ENCODE measurements at places on chromosomes 2 and 18.

- H3K36me3 ChIP-seq, result peaks cover 20% of the 10 kb centered on the region
- H3K27ac ChIP-seq, result no peak overlapping the region
- no peak for DNase-seq
Observed at GRCh38 chr2:205998583-205998982, 87.4 kb downstream of the INO80D start.

DNA sequence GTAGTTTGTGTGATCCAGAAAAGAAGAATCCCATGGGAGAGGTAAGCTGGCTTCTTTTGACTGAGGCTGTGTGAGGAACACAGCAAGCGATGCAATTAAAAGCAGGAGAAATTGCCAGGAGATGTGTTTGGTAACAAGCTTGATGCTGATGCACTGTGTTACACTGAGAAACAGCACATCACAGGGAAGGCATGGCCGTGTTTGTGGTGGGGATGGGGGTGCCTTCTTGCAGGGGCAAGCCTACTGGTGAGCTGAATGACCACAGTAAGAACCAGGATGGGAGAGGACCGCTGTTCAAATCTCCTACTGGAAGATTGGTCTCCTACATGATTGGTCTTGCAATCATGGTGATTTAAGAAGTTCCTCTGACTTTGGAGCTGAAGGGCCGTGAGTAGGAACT lies 477.7 kb upstream of the HS6ST1 start:
- no peak for DNase-seq
- no peak overlapping the region for H3K27ac ChIP-seq
- H3K4me1 ChIP-seq, result no peaks in the 10 kb centered on the region
- H3K36me3 ChIP-seq, result no peaks in the 10 kb centered on the region

- no peaks in the 10 kb centered on the region for H3K36me3 ChIP-seq
- DNase-seq, result no peak
- no peak overlapping the region for H3K4me3 ChIP-seq
- no peaks in the 10 kb centered on the region for H3K4me1 ChIP-seq
Observed at GRCh38 chr2:144358979-144359541, 160.9 kb downstream of the ZEB2 start.

DNA sequence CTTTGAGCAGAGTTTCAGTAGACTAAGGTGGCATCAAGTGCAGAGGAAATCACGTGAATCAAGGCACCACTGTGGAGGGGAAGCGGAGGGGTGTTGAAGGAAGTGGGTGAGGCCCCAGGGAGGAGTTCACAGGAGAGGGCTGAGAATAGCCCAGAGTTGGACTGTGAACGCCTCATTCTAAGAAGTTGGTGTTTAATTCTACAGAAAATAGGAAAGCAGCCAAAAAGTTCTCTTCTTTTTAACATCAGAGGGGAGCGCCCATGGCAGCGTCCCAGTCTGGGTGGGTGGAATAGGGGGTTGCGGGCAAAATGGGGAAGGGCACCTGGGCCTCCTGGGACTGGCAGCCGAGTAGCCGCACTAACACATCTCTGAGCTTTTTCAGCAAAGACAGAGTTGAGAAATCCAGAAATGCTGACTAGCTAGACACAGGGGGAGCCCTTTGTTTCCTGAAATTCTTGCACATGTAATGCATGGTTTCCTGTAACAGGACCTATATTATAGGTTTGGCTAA lies 97.0 kb downstream of the NEB start:
- peak overlapping the region; percentile 1 for H3K4me3 ChIP-seq
- peak; percentile 67 for DNase-seq
- H3K36me3 ChIP-seq, result no peaks in the 10 kb centered on the region
- H3K27ac ChIP-seq, result peak overlapping the region; percentile 51

- no peak overlapping the region for H3K4me3 ChIP-seq
- H3K27me3 ChIP-seq, result peaks cover 4% of the 10 kb centered on the region
- H3K27ac ChIP-seq, result no peak overlapping the region
- no peaks in the 10 kb centered on the region for H3K36me3 ChIP-seq
Observed at GRCh38 chr2:238854699-238855229, 6.9 kb downstream of the TWIST2 start.

DNA sequence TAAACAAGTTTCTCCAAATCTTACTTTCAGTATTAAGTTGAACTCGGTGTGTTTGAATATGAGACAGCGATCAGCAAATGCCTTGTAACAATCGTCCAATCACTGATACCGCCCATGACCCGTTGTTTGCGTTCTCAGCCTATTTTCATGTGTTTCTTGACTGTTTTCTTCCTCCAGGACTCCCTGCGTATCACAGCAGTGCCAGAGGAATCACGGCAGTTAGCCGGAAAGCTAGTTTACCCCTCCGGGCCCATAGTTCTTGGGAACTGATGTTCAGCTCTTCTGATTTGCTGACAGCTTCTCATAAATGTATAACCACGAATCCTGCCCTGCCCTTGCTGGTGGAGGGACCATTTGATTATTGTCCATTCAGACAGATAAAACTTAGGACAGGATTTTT lies 42.2 kb upstream of the TPO start:
- no peak for DNase-seq
- no peaks in the 10 kb centered on the region for H3K36me3 ChIP-seq
- H3K4me3 ChIP-seq, result no peak overlapping the region
- no peaks in the 10 kb centered on the region for H3K27me3 ChIP-seq
